ENCODE measurements at places on chromosomes 6 and 20.

DNA sequence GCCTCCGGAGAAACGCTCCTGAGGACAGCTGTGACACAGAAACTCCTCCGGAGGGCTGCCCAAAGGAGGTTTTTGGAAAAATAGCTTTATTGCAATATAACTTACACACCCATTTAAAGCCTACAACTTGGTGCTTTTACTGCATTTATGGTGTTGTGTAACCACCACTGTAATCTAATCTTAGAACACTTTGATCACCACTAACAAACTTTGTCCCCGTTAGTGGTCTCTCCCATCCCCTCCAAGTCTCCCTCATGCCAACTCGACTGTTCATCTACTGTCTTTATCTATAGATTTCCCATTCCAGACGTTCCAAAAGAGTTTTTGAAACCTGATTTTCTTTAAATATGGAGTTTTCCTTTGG, 62.8 kb downstream of the SYNJ2 start:
- H3K36me3 ChIP-seq: no peaks in the 10 kb centered on the region
- H3K4me3 ChIP-seq: no peak overlapping the region
- H3K27me3 ChIP-seq: no peaks in the 10 kb centered on the region

DNA sequence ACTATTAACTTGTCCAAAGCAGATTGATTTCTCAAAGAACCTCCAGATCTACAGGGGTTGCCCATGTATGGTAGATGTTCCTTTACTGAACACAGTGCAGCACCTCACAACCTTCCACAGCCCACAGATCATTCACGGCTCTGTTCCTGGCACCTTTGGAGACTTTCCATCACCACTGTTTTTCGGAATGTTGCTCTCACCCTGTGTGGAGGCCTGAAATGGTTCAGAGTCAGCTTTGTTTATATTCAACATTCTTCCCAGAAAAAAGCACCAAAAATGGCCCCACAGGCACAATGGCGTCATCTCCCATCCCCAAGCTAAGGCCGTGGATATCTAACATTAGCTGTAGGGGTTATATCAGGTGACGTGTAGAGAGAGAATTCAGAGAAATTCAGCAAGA, 74.7 kb downstream of the DHX35 start:
- no peaks in the 10 kb centered on the region for H3K27me3 ChIP-seq
- no peak overlapping the region for H3K4me3 ChIP-seq
- no peak overlapping the region for H3K27ac ChIP-seq
- no peaks in the 10 kb centered on the region for H3K4me1 ChIP-seq

DNA sequence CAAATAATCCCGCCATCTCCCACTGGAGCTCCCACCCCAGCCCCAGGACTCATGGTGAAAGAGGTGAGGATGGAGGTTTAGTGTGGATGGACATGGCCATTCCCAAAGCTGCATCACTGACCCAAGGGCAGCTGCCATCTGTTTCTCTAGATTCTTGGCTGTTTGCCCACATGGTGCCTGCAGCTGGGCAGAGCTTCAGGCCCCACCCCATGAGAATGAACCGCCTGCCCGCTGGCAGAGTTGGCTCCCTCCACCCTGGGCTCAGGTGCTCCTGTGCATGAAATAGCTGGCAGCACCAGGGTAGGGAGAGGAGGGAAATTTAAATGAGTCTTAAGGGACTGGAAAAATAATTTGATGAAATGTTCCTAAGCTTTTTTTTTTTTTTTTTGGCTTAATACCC, 17.4 kb downstream of the SCML4 start:
- no peak for DNase-seq
- no peak overlapping the region for H3K27ac ChIP-seq
- H3K4me3 ChIP-seq: no peak overlapping the region
- H3K4me1 ChIP-seq: no peaks in the 10 kb centered on the region

DNA sequence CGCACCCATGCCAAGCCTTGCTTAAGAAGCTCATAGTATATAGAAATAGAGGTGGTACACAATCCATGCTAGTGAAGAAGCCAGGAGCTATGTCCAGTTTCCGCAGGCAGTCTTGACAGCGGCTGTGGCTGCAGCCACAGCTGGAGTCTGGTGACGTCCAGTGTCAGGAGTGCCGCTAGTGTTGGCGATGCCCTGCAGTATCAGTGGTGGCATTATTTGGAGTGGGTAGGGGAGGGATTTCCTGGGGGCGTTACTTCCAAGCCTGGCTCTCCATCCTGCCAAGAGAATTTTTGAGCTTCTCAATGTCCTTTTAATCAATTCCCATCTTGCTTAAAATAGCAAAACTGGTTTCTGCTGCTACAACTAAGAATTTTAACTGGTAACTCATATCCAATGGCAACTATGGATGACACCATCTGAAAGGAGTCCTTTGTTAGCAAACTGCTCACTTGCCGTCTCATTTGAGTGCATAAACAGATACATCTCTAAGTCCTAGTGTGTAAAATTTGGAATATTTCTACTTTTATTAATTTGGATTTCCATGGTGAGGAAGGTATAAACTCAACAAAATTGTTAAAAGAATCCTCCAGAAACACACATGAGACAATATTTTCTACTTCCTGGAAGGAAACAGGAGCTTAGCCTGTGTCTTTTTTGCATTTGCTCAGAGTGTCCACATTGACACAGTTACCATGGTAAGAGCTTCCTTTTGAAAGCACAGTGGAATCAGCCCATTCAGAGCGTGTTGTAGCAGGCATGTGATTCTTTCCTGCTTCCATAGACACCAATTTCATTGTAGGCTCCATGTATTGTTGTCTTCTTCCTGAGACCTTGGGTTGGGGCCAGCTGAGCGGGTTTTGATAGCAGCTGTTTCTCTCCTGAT, 44.6 kb upstream of the PXDC1 start:
- DNase-seq: no peak
- H3K27me3 ChIP-seq: no peaks in the 10 kb centered on the region
- no peaks in the 10 kb centered on the region for H3K36me3 ChIP-seq
- peaks cover 8% of the 10 kb centered on the region for H3K4me1 ChIP-seq

- no peak for DNase-seq
- no peaks in the 10 kb centered on the region for H3K36me3 ChIP-seq
- H3K27ac ChIP-seq: no peak overlapping the region
- no peaks in the 10 kb centered on the region for H3K27me3 ChIP-seq
Observed at GRCh38 chr6:142246960-142247359, 54.8 kb upstream of the ADGRG6 start.

DNA sequence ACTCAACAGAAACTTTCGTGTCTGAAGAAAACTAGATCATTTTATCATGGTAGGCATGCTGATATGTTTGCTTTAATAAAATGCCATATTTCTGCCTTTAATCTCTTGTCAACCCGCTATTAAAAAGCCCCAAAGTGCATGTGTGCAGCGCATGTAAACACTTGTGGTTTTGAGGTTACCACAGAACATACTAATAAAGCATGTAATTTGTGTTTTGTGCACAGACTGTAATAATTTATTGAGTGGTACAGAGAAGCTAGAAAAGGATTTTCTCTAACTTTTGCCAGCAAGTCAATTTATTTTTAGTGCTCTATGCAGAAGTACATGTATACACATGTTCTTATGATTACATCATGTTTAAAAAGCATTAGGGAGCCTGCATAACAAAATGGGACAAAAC, 349.9 kb upstream of the SLC35B3 start:
- no peaks in the 10 kb centered on the region for H3K27me3 ChIP-seq
- no peak overlapping the region for H3K27ac ChIP-seq
- H3K4me1 ChIP-seq: no peaks in the 10 kb centered on the region
- H3K4me3 ChIP-seq: no peak overlapping the region
- DNase-seq: no peak

DNA sequence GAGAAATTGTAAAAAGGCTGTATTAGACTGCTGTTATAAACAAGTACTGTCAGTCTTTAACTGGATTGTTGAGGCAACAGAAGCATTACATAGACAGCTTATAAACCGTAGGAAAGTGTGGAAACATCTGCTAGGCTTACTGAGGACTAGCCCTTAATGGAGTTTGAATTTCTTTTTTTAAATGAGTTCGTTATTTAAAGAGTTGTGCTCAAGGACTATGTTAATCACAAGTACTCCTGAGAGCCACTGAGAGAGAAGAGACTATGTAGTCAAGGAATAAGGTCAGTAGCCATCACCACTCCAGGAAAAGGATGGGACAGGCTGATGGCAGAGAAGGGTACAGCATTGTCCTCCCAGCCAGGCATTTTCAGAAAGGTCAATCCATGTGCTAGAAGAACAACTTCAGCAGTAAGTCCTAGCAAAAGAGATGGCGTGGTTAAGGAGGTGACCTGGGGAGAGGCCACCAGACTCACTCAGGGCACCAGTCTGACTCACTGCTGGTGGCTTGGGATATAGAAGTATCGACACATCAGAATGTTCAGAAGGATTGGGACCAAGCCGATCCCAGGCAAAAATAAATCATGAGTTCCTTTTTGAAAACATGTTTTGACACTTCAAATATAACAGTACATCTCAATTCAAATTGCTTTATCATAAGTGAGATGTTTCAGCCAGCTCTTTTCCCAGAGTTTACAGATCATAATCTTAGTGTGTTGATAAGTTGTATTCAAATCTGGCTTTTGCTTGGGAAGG, 6.4 kb downstream of the RPS12 start:
- no peaks in the 10 kb centered on the region for H3K27me3 ChIP-seq
- H3K4me1 ChIP-seq: peaks cover 6% of the 10 kb centered on the region
- no peak overlapping the region for H3K27ac ChIP-seq
- no peak for DNase-seq

GRCh38 chr6:4790158-4790899, 14.1 kb downstream of the CDYL start:
- H3K27ac ChIP-seq: no peak overlapping the region

DNA sequence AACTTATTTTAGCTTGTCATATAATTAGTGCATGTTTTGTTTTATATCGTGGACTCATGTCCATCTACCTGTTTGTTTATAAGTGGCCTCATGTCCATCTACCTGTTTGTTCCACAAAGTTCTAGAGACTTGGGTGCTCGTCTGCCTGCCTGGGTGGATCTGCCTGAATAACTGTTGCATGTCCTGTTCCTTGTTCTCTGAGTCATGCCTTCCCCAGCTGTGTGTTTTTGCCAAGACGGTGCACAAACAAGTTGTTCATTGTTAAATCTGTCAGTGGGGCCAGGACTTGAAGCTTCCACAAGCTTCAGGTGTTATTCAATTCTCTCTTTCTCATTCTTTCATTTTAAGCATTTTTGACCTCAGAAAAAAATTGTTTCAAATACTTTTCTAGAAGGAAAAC, 358.0 kb upstream of the CITED2 start:
- no peaks in the 10 kb centered on the region for H3K36me3 ChIP-seq
- H3K4me3 ChIP-seq: no peak overlapping the region
- no peaks in the 10 kb centered on the region for H3K27me3 ChIP-seq

DNA sequence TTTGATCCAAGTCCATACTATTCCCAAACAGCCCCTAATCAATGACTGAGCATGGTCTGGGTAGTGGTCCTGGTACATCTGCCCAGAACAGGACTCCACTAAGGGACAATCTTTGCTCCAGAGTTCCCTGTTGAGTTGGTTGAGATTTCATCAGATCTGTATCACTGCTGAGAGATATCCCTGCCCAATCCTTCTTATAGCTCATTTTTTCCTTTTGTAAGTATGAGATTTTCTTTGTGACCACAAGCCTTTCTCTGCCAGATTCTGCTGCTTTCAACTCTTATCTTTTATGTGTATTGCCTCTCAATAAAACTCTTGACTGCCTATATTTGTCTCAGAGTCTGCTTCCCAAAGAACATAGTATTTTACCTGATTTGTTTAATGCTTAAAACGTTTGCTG, 46.2 kb upstream of the LAMA2 start:
- no peaks in the 10 kb centered on the region for H3K4me1 ChIP-seq
- H3K27me3 ChIP-seq: no peaks in the 10 kb centered on the region
- no peaks in the 10 kb centered on the region for H3K36me3 ChIP-seq
- DNase-seq: no peak
- H3K4me3 ChIP-seq: no peak overlapping the region
- no peak overlapping the region for H3K27ac ChIP-seq

GRCh38 chr20:5211803-5212714, 85.3 kb downstream of the CDS2 start:
- no peak overlapping the region for H3K4me3 ChIP-seq
- H3K27me3 ChIP-seq: no peaks in the 10 kb centered on the region
- H3K36me3 ChIP-seq: no peaks in the 10 kb centered on the region

- DNase-seq: no peak
- no peaks in the 10 kb centered on the region for H3K4me1 ChIP-seq
- no peak overlapping the region for H3K27ac ChIP-seq
- no peaks in the 10 kb centered on the region for H3K27me3 ChIP-seq
- H3K36me3 ChIP-seq: no peaks in the 10 kb centered on the region
- no peak overlapping the region for H3K4me3 ChIP-seq
Observed at GRCh38 chr20:57810511-57811373, 100.9 kb upstream of the PMEPA1 start.

GRCh38 chr6:24957199-24957598, 21.4 kb upstream of the RIPOR2 start:
- DNase-seq: no peak
- H3K27me3 ChIP-seq: no peaks in the 10 kb centered on the region
- H3K4me1 ChIP-seq: peaks cover 8% of the 10 kb centered on the region
- no peaks in the 10 kb centered on the region for H3K36me3 ChIP-seq
- H3K27ac ChIP-seq: no peak overlapping the region

DNA sequence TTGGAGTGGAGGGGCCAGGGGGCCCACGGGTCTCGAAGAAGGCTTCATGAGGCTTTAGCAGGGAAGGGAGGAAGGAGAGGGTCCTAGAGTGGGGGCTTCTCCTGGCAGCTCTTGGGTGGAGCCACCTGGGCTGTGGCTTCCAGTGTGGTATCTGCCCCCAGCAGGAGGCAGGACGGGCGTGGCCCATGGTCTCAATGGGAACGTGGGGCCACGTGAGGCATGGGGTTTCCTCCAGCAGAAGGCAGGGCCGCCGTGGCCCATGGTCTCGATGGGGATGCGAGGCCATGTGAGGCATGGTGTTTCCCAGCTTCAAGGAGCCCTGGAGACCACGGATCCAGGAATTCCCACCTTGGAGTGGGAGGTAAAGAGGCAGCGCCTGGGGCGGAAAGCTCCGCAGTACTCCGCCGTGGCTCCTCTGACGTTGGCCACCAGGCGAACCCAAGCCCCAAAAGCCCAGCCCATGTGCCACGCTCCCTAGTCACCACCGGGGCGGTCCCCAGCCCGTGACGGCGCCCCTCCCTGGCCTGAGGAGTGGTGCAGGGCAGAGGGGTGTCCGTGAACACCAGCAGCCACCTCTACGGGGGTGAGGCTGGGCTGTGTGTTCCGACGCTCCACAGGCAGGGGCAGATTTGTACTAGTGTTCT, 62.0 kb upstream of the GATA5 start:
- no peak overlapping the region for H3K4me3 ChIP-seq
- no peaks in the 10 kb centered on the region for H3K27me3 ChIP-seq
- no peaks in the 10 kb centered on the region for H3K36me3 ChIP-seq
- H3K27ac ChIP-seq: no peak overlapping the region
- no peak for DNase-seq
